ENCODE measurements at places on chromosomes 2 and 18.

- no peak for DNase-seq
Observed at GRCh38 chr2:85436836-85437487, 18.4 kb downstream of the SH2D6 start.

DNA sequence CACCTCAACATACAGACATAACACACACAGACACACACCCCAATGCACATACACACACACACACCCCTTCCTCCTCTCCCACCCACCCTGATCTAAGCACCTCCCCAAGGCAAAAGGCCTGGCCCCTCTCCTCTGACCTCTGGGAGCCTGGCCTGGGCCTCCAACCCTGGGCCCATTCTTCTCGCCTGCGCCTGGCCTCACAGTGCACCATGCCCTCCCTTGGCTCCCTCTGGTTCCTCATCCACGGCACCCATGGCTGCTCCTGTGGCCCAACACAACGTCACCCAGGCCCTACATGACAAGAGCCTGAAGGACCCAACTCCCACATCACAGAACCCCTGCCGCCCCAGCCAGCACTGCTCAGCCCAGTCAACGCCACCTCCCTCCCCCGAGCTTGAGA, 281.3 kb downstream of the CELF4 start:
- no peak for DNase-seq

DNA sequence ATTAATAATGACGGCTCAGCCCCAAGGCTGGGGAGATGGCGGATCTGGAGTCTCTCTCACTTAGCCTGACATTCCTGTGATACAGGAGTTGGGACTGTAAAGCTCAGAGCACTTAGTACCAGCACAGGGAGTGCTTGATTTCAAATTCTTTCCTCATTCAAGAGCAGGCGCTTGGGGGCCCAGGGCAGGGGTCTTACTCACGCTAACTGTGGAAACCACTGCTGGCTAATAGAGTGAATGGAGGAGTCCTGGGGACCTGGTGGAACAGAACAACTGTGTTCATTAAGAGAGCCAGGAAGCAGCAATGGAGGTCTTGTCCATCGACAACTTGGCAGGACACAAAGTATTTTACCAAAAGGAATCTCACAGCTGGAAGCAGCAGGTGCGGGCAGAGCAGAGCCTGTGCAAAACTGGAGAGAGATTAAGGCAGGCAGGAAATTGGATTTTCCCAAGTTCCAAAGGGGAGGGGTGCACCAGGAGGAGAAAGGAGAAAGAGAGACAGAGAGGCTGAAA, 358.9 kb downstream of the TNS1 start:
- DNase-seq, result no peak

- DNase-seq, result no peak
Observed at GRCh38 chr2:186714611-186715010, 20.8 kb downstream of the FAM171B start.

GRCh38 chr2:127792805-127793204, 18.2 kb downstream of the WDR33 start:
- no peak for DNase-seq

GRCh38 chr2:163757814-163758213, 22.0 kb upstream of the FIGN start:
- DNase-seq, result no peak

- DNase-seq, result no peak
Observed at GRCh38 chr2:66813976-66814375, 379.1 kb downstream of the MEIS1 start.

- DNase-seq, result no peak
Observed at GRCh38 chr2:143730155-143730952, 601.1 kb downstream of the ARHGAP15 start.

DNA sequence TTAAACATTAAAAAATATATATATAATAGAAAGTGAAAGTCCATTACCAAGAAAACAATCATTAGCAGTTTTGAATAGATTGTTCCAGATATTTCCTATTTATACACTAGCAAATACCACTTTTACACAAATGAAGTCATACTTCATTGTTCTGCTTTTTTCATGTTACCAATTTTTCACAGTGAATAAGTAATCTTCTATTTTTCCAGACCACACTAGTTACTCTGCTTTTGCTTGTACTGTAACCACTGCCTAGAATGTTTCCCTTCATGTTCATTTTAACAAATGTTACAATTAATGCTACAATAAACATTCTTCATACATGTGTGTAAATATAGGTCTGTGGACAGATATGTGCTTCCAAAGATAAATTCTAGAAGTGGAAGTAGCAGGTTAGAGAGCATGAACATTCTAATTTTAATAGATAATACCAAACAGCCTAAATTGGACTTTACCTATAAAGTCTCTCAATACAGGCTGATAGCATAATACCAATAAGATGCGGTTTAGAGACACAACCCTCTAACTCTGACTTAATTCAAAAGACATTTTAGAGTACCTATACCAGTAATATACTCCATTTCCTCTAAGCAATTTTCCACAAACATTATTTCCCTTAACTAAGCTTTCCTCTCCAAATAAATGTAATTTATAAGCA, 17.0 kb downstream of the ITSN2 start:
- no peak for DNase-seq

DNA sequence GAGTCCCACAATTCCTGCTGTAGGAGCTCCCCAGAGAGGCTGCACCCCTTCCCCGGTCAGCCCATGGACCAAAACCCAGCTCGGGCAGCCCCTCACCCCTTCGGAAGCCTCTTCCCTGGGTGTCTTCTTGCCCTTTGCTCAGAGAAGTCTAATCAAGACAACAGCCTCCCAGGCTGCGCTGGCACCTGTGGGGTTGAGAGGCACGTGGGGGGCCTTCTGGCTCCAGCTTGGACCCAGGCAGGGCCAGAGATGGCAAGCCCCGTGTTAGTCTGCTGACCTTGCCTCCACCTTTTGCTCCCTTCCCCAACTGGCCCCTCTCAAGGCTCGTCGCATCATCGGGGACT, 10.4 kb downstream of the SLC4A3 start:
- no peak for DNase-seq

DNA sequence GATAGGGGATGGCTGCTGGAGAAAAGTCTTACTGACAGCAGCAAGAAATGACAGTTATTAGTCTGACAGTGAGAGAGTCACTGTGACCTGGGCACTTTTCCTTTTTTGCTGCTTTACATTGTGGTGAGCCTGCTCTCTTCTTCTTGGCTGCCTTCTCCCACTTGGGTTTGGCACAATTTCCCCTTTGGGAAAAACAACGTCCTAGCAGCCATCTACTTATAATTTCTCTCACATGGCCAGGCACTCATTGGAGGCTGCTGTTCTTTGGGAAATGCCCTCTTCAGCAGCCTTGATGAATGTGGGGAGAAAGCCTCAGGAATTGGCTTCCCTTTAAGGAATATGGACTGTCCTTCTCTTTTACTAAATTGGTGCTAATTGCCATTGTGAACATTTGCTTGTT, 60.4 kb upstream of the SLC1A4 start:
- DNase-seq, result no peak

DNA sequence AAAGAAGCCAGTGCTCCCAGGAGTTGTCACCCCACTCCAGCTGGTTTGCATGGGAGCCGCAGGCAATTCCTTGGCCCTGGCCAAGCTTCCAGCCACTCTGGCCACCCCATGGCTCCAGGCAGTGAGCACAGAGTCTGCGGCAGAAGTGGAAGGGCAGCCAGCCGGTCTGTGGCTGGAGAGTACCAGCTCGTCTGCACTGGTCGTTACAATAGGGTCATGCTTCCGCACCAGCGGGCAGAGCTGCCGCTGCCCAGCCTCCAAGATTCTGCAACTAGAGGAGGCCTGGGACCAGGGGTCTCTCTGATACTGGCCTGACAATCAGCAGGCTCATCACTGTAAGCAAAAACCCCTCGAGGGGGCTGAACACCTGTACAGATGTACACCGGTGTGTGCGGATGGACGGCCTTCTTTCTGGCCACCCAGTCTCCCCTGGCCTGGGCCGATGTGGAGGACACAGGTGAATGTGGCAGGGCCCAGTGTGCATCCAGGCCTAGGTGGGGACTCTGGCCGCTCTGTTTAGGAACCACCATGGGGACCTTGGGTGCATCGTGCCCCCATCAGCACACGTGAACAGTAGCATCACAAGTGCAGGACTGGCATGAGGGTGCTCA, 51.9 kb upstream of the ODC1 start:
- DNase-seq, result no peak

- peak; percentile 60 for DNase-seq
Observed at GRCh38 chr2:64594226-64594989, 59.3 kb downstream of the SERTAD2 start.

All from Caki2 (cell line).